ENCODE measurements at places on chromosomes 4 and X.

DNA sequence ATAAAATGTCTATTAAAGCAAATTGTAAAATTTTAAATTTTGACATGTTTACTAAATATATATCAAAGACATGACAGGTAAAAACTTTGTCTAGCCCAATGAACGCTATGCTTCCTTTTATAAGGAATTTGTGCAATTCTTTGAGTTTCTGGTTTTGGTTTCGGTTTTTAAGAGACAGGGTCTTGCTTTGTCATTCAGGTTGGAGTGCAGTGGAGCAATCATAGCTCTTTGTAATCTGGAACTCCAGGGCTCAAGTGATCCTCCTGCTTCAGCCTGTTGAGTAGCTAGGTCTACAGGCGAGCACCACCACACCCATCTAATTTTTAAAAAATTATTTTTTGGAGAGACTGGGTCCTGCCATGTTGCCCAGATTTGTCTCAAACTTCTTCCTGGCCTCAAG, 60.7 kb downstream of the BLTP1 start:
- DNase-seq: no peak

DNA sequence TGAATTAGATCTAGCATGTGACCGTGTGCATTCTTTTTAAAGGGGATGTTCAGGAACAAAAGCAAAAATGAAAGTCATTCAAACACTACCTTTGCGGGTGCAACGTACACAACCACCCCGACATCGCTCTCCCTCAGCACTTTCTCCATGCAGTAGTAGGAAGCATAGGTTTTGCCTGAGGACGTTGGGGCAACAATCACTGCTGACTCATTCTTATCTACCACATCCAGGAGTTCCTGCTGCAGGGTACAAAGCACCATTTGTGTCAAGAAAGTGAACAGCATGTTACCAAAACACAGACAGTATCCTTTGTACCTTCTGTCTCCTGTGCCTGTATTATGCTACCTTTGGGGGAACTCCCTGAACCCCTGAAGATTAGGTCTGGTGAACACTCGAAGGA, 58.6 kb downstream of the DDX60L start:
- DNase-seq: no peak

DNA sequence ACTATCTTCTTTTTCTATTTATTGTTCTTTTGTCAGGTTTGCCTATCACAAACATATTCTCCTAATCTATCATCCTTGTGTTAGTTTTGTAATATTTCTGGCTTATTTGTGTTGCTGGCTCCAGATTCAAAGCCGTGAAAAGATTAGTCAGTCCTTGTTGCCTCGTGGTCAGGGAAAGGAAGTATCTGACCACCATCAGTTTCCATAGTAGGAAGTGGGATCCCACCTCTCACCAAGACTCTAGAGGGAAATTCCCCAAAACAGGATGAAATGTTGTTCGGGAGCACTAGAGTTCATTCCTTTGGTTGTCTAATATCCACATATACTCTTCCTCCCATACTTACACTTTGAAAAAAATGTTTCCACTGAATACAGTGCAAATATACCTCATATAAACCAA, 131.0 kb upstream of the HUWE1 start:
- DNase-seq: no peak

- no peak for DNase-seq
These were observed 6.1 kb downstream of the DSPP start for GRCh38 chr4:87614292-87614890.

- DNase-seq: peak; percentile 25
These were observed 8.8 kb downstream of the TMEM255A start for GRCh38 chrX:120302434-120302833.
